Memory B cell (primary cell): ENCODE measurements at places on chromosomes 1 and 21.
A peak's percentile ranks its signal among the peaks of the same experiment; 100 is the strongest.

DNA sequence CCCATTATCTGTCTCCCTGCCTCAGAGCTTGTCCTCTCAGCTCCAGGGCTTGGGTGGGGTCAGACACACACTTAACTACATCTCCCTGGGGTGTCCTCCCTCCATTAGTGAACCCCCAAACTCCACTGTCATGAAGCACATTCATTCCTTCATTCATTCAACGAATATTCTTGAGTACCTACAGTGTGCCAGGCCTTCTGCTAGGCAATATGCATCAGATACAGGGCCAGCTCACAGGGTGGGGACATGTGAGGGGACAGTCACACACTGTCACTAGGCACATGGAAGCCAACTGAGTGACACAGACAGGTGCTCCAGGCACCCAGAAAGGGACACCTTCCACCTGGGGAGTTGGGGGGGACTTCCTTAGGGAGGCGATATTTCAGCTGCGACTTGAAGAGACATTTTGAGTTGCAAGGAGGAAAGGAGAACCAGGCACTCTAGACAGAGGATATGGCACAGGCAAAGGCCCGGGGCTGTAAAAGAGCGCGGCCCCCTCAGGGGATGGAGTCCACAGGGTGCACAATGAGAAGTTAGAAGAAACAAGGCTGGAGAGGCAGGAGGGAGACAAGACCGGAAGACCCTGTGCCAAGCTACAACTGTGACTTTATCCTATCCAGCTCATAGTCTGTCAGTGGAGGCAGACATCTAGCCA lies 8.7 kb upstream of the S100A8 start:
- H3K4me3 ChIP-seq, result no peak overlapping the region
- no peaks in the 10 kb centered on the region for H3K4me1 ChIP-seq
- H3K36me3 ChIP-seq, result no peaks in the 10 kb centered on the region
- DNase-seq, result no peak
- H3K27ac ChIP-seq, result no peak overlapping the region

- no peaks in the 10 kb centered on the region for H3K4me1 ChIP-seq
- no peak for DNase-seq
- H3K4me3 ChIP-seq, result no peak overlapping the region
- peaks cover 8% of the 10 kb centered on the region for H3K36me3 ChIP-seq
- H3K27me3 ChIP-seq, result peaks cover 1% of the 10 kb centered on the region
These were observed 30.4 kb upstream of the C1orf198 start for GRCh38 chr1:230898748-230899147.

DNA sequence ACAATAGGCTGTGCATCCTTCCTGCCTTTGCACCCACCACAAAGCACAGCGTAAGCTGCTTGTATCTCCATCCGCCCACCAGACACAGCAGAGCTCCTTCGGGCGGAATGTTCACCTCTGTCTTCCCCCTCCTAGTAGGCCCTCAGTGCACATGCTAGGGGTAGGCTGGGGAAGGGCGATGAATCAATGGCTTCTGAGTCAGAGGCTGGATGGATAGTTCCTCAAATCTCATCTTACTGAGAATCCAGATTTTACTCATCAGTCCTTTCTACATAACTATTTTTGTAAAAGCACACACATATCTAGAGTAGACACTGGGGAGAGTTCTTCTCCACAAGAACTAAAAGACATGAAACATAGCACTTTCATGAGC lies 73.8 kb downstream of the BCAR3 start:
- H3K27ac ChIP-seq, result peak overlapping the region; percentile 37
- peak overlapping the region; percentile 64 for H3K4me3 ChIP-seq
- H3K36me3 ChIP-seq, result peaks cover 7% of the 10 kb centered on the region
- peaks cover 40% of the 10 kb centered on the region for H3K4me1 ChIP-seq
- H3K27me3 ChIP-seq, result no peaks in the 10 kb centered on the region

DNA sequence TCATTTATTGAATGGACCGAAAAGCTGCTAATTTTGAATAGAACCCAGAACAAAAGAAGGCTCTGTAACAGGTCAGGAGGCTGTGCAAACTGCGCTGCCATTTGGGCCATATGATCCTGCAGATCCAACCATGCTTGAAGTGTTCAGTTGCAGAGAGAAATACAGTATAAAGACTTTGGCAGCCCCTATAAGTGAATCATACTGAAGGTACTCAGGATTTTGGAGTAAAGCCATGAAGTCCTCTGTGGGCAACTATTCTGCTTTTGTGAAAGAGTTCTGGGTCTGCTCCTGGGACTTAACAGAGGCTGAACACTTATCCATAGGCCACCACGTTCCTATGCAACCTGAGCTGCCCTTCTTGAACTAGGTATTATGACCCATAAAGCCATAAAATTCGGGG lies 1613.6 kb upstream of the PRMT6 start:
- H3K4me1 ChIP-seq, result no peaks in the 10 kb centered on the region
- H3K36me3 ChIP-seq, result no peaks in the 10 kb centered on the region
- H3K27me3 ChIP-seq, result no peaks in the 10 kb centered on the region
- no peak overlapping the region for H3K27ac ChIP-seq
- no peak overlapping the region for H3K4me3 ChIP-seq
- DNase-seq, result no peak

DNA sequence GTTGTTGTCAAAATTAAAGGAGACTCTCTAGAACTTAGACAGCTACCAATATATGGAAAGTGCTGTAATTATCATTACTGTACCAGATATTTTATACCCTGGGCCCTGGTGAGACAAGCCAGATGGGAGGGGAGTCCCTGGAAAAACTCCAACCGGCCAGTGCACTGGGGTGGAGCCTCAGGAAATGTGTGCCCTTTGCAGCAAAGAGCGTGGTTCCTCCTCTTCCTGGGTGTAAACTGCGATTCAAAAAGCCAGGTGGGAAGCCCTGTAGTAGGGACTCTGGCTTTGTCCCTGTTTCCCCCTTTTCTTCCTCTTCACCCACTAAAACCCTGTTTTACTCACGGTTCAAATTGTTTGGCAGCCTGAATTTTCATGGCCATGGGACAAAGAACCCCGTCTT lies 812.3 kb downstream of the PLA2G4A start:
- H3K4me3 ChIP-seq, result no peak overlapping the region
- H3K27me3 ChIP-seq, result no peaks in the 10 kb centered on the region
- H3K36me3 ChIP-seq, result no peaks in the 10 kb centered on the region
- H3K4me1 ChIP-seq, result no peaks in the 10 kb centered on the region
- no peak overlapping the region for H3K27ac ChIP-seq

GRCh38 chr1:8182034-8182761 lies 135.7 kb upstream of the SLC45A1 start:
- no peak overlapping the region for H3K4me3 ChIP-seq
- H3K36me3 ChIP-seq, result no peaks in the 10 kb centered on the region
- no peaks in the 10 kb centered on the region for H3K4me1 ChIP-seq
- no peak for DNase-seq
- H3K27me3 ChIP-seq, result peaks cover 9% of the 10 kb centered on the region
